ENCODE measurements at places on chromosomes 4 and X.

DNA sequence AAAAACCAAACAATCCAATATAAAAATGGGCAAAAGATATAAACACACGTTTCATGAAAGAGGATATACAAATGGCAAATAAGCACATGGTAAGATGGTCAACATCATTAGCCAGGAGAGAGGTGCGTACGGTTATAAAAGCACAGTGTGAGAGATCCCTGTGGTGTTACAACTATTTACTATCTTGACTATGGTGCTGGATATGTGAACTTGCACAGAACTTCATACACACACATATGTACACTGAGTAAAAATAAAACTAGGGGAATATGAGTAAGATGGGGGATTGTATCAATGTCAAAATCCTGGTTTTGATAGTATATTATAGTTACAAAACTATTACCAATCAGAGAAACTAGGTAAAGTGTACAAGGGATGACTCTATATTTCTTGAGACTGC, 8.4 kb downstream of the FBXO8 start:
- no peak for DNase-seq

GRCh38 chrX:40140706-40141499, 43.1 kb upstream of the BCOR start:
- DNase-seq, result no peak

DNA sequence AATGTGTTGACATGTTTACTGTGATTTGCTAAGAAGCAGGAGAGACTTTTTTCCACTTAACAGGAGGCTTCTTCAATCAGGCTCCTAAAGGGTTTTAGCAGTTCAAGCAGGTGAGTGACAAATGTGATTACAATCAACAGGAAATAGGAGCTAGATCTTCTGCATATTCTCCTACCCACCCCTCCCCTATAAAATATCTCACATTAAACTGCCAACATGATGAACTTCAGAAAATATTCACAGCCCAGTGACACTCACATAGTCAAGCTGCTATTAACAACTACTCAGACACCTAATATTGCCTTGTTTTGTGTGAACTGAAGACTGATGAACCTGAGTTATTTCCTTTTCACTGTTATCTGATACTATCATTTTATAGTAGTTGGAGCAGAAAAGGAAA, 55.9 kb upstream of the ANTXR2 start:
- DNase-seq, result no peak

- no peak for DNase-seq
These were observed 10.7 kb downstream of the CLNK start for GRCh38 chr4:10673817-10674369.

GRCh38 chr4:36990128-36990872, 254.2 kb upstream of the NWD2 start:
- no peak for DNase-seq
